ENCODE measurements at places on chromosomes 4 and X.

DNA sequence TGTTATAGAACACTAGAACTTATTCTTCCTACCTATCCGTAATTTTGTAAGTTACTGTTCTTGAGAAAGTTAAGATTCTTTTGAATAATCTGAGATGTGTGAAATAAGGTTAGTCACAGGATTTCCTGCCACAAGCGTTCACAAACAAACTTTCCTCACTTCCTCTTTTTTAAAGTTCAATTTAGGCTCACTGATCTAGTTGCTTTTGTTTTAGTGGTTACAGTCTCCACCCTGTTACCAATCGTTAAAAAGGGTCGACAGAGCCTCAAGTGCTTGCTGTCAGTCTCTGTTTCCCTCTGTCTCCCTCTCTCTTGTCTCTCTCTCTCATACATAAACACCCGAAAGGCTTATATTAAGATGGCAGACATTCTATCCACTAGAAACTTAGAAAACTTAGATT, 35.9 kb upstream of the STK26 start:
- no peak for DNase-seq

DNA sequence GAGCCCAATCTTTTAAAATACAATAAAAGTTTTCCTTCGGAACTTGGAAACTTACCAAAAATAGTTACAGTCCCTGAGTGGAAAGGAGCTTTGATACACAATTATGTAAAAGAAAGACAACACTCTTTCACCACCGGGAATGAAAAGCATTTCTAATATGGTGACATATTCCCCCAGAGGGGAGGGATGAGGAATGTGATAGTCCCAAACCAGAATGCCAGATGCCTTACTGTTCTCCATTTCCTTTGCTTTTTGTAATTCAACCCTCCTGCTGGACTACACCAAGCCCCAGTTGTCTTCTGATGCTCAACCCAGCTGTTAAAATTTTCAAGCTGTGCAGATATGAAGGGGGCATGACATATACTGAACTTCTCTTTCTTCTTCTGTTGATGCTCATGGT, 4.1 kb downstream of the PRIMPOL start:
- DNase-seq: no peak

DNA sequence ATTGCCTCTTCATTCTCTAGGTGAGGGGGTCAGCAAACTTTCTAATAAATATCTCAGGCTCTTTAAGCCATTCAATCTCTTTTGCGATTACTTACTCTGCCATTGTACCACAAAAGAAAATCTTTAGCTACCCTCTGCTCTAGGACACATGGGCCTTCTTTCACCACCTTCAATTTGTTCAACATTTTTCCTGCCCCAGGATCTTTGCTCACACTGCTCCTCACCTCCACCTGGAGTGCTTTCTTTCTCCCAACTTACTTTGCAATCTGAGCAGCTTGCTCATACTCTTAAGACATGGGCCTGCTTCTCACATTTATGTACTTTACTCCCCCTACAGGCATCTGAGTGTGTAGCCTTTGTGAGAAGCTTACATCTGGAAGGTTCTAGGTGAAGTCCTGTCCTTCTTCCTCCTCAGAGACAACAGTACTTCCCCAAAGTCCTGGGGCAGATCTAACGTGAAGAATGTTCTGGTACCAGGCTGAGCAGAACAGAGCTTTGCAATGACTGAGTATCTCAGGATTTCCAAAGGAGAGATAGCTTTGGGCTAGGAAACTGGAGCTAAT, 55.0 kb upstream of the PRDM5 start:
- peak; percentile 45 for DNase-seq

GRCh38 chr4:7780751-7781348, 158.8 kb downstream of the AFAP1 start:
- no peak for DNase-seq

DNA sequence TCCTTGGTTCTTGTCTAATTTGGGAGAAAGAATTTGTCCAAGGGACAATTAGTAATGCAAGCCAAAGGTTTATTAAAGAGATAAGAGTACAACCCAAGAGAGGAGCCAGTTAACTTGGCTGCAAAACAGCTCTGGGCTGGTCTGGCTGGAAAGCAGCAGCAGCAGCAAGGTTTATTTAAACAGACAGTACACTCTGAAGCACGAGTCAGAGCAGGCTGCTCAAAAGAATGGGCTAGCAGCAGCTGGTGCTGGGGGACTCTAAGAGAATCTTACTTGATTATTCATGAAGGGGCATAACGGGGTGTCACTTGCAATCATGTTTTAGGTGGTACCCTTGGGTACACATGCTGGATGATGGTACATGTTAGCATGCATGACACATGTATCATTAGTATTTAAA, 17.1 kb upstream of the CT47C1 start:
- DNase-seq: no peak

- DNase-seq: no peak
These were observed 14.2 kb downstream of the NSD2 start for GRCh38 chr4:1885414-1885813.

- no peak for DNase-seq
These were observed 43.3 kb upstream of the PPM1K start for GRCh38 chr4:88327665-88328064.

DNA sequence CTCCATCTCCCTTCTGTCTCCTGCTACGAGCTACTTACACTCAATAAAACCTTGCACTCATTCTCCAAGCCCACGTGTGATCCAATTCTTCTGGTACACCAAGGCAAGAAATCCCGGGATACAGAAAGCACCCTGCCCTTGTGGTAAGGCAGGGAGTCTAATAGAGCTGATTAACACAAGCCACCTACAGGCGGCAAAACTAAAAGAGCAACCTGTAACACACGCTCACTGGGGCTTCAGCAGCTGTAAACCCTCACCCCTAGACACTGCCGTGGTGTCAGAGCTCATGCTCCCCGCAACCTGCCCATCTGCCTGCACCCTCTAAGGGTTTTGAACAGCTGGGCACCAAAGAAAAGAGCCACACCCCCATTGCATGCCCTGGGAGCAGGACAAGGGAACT, 755.4 kb upstream of the HTR2C start:
- DNase-seq: no peak

GRCh38 chr4:156312261-156312847, 358.7 kb upstream of the CTSO start:
- DNase-seq: peak; percentile 12

DNA sequence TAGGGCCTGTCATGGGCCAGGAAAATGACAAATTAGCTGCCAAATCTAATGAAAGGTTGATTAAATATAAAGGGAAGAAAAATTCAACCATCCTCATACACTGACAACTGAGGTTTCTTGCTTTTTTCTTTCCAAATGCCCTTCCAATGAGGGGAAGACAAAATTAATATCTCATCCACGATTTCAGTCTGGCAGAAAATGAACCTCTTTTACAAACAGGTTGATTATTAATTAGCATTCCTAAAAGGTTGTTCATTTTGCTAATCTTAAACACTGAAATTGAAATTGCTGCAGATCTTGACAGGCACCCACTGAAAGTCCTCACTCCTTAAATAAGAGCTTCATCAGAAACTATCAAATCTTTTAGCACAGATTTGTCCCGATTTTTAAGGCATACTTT, 45.5 kb downstream of the NPFFR2 start:
- DNase-seq: no peak

DNA sequence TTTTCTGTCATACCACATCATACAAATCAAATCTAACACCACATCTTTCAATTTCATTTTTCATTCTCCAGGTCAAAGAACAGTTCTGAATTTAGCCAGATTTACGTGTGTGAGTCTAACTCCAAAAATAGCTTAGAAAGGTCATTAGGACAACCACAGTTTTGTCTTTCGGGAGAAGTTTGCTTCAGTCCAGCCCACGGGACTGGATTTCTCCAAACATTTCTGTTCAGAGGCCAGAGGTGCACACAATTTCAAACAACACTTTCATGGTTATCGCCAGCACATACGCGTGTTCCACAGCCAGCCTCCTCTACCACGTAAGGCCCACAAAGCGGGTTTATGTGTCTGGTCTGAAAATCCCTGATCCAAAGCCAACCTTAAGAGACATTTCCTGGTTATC, 65.9 kb downstream of the VEGFC start:
- no peak for DNase-seq

DNA sequence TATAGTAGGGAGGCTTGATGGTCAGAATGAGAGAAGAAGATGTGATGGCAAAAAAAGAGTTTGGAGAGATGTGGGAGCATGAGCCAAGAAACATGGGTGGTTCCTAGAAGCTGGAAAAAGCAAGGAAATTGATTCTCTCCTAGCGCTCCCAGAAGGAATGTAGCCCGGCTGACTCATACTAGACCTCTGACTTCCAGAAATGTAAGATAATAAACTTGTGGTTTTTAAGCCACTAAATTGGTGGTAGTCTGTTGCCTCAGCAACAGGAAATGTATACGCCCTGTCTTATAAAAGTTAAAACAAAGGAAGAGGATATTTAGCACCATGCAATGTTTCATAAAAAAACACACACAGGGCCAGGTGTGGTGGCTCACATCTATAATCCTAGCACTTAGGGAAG, 182.7 kb upstream of the PCDH7 start:
- DNase-seq: no peak

GRCh38 chr4:113584407-113585150, 177.0 kb downstream of the CAMK2D start:
- DNase-seq: no peak

- no peak for DNase-seq
These were observed 85.4 kb upstream of the RAPGEF2 start for GRCh38 chr4:159017323-159018026.

DNA sequence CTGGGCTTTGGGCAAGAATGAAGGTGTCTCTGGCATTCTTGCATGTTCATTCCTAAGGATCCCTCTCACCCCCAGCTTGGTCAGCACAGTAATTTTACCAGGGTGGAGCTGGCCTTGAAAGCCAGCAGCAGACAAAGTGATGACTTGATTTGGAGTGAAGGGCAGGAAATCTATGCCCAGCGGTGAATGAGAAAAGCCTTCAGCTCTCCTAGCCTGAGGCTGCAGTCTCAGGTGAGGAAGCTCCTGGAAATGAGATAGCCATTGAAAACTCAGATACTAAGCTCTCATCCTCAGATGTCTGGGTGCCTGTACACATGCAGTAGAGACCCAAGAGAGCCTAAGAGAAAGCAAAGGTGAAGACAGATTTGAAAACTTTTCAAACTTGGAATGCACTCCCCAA, 10.7 kb upstream of the UCHL1 start:
- DNase-seq: no peak

DNA sequence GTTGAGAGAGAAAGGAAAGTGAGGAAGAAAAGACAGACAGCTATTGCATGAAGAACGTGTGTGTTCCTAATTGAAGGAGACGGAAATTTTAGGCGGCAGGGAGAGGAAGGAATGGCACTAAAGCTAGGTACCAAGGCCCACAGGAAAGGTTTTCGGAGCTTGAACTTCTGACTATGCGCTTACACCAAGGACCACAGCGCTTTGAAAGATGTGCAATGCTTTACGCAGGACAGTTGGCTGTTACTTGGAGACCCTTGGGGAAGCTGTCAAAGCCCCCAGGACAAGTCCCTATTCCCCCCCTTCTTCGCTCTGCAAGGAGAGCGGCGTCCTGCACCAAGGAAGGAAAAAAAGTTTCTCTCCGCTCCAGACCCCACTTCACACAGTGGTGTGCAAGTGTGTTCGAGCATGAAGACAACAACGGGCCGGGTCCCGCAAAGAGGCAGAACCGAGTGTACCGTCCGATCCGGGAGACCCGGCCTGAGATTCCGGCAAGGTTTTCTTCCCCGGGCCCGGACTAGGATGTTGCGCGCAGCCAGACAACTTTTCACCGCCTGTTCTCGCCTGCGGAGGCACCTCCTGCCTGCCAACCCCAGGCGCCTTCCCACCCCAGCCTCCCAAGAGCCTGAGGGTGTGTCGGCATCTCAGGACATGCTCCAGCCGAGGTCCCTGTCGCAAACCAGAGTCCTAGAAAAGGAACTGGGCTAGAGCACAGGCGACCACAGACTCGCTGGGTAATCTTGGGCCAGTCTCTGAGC, 896 bp downstream of the KDR start:
- DNase-seq: no peak

DNA sequence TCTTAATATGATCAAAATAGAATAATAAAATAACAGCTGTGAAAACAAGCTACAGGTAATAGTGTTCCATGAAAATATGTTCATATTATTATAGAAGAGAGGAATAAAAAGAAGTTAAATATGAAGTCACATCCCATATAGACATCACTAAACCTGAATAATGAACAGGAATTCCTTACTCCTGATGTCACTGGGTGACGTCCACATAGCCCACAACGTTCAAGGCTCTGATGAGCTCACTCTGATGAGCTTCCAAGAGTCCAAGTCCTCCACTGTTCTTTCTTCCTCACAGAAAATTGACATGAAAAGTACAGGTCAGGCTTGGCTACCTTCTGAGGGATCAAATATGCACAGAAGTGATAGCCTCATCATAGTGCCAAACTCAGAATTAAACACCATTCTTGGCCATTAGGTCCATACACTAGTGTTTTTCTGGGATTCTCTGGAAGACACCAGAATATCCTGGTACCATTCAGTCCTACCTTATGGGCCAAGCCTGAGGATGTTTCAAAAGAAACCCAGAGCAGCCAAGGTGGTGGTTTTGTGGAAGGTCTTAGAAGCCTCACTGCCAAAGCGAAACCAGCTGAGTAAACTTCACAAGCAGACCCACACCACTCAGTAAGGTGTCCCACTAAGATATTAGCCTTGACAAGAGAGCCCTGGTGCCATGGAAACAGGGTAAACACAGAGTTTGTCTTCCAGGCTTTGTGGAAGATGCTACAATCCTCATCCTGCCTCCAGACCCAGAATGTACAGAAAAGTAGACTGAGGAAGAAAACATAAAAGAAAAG, 138.4 kb upstream of the HHIP start:
- no peak for DNase-seq

- DNase-seq: no peak
These were observed 592.4 kb downstream of the ACTRT1 start for GRCh38 chrX:127459790-127460189.

DNA sequence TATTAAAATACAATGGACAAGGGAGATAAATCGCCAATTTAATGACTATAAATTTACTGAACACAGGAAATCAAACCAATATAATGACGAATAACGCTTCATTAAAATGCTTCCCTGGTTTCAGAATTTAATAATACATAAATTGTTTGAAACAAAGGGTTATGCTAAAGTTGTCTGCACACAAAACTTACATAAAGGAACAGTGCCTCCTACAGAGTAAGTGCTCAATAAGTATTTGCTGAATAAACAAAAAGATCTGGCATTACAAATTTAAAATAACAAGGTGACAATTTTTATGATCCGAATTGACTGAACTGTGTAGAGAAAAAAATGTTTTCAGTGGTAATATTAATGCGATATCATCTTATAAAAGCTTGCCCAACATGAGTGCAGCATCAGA, 69.6 kb downstream of the NOCT start:
- no peak for DNase-seq

DNA sequence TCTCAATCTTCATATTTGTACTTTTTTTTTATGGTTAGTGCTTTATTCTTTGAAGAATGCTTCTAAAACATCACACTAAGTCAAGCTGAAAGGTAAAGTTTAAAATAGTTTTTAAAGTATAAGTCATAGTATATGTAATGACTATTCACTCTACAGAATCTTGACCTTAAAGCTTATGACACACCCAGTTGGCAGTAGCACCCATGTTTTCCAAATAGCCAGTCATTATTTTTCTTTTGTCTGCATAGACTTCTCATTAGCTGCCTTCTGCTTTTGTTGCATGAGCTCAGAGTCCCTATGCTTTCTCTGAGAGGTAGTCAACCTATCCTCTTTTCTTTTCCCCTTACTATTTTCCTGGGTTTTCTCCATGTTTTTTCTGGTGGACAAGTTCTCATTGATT, 231.5 kb downstream of the PCDH18 start:
- no peak for DNase-seq

- peak; percentile 85 for DNase-seq
These were observed 155.8 kb downstream of the PDGFC start for GRCh38 chr4:156815717-156816359.

Measured in NCI-H1417 (cell line).